ENCODE measurements at places on chromosomes 7 and 10. TPM values are rescaled to one million over a fixed set of nuclear protein-coding genes. Genes with fewer than 3 reads are reported as not detected.

DNA sequence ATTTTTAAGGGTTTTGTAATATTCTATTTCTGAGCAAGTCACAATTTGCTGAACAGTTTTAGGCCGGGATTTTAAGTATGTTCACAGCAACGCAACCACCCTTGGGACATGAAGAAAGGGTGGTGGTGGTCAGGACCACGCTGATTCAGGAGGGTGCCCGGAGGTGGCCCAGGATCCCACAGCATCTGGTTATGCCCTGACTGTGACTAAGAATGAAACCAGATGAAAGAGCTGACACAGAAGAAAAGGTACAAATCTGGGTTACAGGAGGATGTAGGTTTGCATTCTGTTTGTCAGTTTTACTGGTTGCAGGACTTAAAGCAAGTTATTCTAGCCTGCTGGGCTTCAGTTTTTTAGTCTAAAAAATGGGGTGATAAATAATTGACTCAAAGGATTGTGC, 279.7 kb downstream of the CCSER2 start:
- DNase-seq, result no peak

DNA sequence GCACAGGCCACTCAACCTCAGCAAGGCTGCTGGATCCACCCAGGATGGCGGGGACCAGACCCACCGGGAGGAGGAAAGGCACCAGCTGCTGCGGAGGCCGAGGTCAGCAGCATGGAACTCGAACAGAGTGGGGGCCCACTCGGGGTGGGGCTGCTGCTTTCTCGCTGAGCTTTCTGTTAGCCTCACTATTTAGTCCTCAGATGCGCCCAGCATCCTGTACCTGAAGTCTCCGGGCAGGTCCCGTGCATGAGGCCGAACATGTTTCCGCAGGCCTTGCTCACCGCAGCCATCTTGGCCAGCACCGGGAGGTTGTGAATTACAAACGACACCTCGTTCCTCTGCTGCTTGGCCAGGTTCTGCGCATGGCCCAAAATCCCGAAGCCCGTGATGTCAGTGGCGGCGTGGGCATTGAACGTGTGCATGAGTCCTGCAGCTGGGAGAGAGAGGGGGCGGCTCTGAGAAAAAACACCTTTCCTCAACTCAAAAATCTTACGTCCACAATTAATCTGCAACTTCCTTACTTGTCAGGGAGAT, 22.8 kb upstream of the PHYH start:
- no peak for DNase-seq

ACTA2 gene
- total RNA-seq, result 5,316 TPM

- DNase-seq, result no peak
Measured at GRCh38 chr7:124552217-124552616, 213.4 kb downstream of the GPR37 start.

ANKRD22 gene
- total RNA-seq, result not detected

TEX47 gene
- not detected for total RNA-seq

PTPN20 gene
- total RNA-seq, result not detected

All from ascending aorta (tissue), 2 donors.